ENCODE measurements at places on chromosomes 2 and 18.

DNA sequence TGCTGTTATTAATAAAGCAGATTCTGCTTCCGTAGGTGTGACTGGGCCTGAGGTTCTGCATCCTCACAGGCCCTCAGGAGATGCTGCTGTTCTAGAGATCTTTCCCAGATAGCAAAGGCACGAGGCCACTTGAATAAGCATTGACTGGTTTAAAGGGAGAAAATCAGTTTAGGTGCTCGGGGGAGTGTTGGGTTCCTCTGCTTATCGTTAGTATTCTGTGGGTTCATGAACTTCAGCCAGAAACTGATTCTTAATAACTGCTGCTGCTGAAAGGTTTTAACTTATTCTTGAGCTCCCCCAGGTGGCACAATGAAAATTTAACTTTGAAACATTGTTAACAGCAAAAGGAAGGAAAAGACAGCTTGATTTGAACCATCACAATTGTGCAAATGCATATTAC, 56.9 kb downstream of the ITGA6 start:
- DNase-seq: no peak

DNA sequence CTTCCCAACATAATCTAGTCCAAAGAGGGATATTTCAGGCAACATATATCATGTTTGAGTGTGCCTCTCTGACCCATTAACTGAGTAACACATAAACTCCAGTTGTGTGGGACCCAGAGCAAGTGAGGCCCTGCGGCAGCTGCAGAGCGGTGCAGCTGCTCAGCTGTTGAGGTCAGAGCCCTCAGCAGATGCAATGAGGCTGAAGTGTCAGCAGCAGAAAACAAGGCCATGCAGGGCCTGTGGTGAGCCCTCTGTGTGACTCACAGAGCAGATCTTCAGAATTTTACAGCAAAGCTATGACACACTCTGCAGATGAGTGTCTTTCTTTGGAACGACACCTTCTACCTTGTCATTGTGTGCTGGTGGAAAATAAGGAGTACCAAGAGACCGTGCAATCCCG, 168.5 kb downstream of the CBLN2 start:
- DNase-seq: no peak

GRCh38 chr2:180015951-180016709, 9.0 kb upstream of the CWC22 start:
- DNase-seq: no peak

GRCh38 chr2:117523711-117524238, 290.7 kb upstream of the DDX18 start:
- DNase-seq: peak; percentile 2

GRCh38 chr2:203040966-203041521, 26.4 kb downstream of the NBEAL1 start:
- no peak for DNase-seq

DNA sequence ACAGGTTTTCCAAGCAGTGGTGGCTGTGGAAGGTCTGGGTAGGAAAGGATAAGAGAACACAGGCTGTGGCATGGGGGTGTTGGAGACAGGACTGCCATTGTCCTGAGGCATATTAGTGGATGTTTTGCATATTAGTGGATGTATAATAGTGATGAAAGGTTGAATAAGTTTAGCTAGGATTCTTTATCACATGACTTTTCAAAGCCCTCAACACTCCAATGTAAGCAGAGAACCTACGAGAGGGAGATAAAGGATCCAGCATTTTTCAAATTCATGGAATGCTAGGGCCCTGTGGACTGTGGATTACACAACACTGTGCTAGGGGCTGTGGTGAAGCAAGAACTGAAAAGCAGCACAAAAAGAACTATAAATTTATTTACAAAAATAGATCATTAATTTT, 63.2 kb downstream of the POLE4 start:
- DNase-seq: no peak

- no peak for DNase-seq
Measured at GRCh38 chr2:19111354-19111753, 247.1 kb downstream of the OSR1 start.

GRCh38 chr2:52070665-52071064, 1038.7 kb upstream of the NRXN1 start:
- no peak for DNase-seq

- DNase-seq: peak; percentile 68
Measured at GRCh38 chr2:200786423-200786822, 25.3 kb upstream of the BZW1 start.

- no peak for DNase-seq
Measured at GRCh38 chr18:23400918-23401317, 52.2 kb upstream of the RIOK3 start.

DNA sequence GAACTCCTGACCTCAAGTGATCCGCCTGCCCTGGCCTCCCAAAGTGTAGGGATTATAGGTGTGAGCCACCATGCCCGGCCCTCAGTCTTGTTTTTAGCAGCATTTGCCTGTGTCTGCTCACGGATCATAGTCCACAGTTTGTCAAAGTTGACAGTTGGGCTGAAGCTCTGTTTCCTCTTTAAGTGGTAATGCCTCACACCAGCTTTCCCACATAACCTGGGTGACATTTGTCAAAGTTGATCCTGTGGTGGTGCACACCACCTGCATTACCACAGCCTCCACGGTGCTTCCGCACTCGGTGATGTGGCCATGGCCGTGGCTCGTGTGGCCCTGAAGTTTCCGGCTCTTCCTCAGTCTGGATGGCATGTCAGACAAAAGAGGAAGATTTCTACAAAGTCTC, 27.1 kb downstream of the RAB31 start:
- no peak for DNase-seq

- no peak for DNase-seq
Measured at GRCh38 chr18:11883153-11883552, 25.0 kb downstream of the MPPE1 start.

DNA sequence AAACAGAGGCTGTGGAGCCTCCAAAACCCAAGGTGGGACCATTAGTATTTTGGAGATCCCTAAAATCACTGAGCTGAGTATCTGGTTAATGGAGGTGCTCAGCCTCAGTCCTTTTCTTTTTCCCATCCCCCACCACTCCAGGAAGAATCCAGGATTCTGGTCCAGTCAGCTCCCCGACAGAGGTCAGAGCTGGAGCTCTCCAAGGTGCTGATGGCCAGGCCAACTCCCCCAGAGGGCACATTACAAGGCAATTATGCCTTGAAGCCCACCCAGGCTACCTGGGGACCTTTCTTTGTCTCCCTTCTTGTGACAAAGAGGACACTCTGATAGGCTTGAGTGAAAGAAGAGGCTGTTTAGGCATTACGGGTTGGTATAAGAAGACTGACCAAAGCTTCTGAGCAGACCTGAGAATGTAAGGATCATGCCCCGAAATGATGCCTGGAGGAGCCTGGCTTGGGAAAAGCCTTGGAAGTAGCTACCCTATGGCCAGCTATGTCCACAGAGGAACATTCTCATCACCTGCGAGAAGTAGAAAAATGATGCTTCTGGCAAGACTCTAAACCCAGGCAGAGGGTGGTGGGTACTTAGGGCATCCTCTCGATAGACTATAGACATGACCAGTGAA, 102.5 kb upstream of the LDAH start:
- DNase-seq: no peak

DNA sequence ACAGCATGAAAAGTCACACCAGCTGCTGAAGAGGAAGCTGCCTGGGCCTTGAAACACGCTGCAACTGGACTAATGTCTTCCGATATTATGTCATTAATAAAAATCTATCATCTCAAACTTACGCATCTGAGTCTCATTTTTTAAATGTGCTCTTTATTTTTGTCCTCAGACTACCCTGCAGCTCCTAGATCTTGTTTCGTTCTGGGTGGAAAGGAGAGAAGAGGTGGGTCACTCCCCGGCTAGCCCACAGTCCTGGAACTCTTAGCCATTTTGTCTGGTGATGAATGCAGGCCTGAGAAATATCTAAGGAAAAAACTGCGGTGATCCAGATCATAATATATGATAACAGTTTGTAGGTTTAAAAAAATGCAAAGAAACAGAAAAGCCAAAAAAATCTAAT, 73.3 kb downstream of the TXNL1 start:
- DNase-seq: no peak
